Occipital lobe (tissue), 3 donors: ENCODE measurements at places on chromosomes 16 and 17. TPM values are rescaled to one million over a fixed set of nuclear protein-coding genes. Genes with fewer than 3 reads are reported as not detected.

The SOST gene
- total RNA-seq, result not detected

The ZFPM1 gene
- total RNA-seq, result 1.2 TPM

DNA sequence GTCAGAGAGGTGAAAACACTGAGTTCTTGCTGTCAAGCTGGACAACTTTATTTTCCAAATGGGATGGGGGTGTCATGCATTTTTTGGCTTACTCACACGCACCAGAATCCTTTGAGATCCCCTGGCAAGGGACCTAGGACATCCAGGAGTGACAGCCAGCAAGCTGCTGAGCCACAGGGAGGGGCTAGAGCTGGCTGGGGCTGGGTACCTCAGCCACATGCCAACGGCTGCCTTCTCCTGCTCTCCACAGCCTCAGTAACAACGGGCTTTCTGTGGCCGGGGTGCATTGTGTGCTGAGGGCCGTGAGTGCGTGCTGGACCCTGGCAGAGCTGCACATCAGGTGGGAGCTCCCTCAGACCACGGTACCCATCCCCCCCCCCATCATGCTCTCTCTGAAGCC, 47.6 kb downstream of the NLRC5 start:
- no peak for DNase-seq

DNA sequence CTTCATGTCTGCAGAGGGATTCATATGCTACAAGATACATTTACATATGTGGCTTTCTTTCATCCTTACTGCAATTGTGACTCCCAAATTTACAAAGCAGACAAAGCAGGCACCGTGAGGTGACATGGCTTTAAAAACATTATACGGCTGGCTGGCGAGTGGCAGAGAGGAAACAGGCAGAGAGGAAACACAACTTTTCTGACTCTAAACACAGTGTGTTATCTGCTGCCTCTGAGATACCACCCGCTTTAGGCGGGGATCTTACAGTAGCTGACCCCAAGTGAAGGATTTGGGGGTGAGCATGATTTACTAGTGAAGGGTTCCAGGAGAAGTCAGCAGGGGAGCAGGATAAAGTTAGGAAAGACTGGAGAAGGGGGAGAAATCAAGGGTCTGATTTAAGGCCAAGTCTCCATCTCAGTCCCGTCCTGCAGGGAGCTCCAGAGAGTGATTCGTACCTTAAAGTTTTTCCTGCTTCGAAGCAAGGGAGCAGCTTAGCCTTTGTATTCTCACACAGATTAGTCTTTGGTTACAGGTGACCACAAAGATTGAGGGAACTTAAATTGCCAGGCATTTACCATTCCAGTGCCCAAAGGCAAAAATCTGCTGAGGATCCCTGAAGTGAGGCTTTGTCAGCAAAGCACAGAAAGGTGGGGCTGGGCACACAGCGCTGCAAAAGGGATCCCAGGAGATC, 355.0 kb downstream of the GRIN2A start:
- no peak for DNase-seq

- DNase-seq, result no peak
Observed at GRCh38 chr17:5624211-5624610, 39.9 kb upstream of the NLRP1 start.

DNA sequence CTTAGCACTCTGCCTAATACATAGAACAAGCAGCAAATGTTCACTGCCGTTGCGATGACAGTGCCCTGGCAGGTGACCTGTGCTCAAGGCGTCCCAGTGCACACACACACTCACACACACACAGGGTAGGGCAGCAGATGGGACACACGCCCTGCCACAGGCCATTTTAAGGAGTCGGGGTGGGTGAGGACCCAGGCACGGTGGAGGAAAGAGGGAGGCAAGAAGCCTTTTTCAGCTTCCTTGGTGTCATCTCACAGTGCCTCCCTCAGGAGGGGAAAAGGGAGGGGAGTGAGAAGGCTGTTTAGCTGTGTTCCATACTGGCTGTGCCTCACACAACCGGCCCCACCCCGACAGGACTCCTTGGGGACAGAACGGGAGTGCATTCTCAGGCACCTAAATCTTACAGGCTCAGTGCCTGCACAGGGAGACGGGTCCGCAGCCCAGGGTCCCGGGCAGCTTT, 1.5 kb downstream of the PITPNM3 start:
- DNase-seq, result peak; percentile 50

DNA sequence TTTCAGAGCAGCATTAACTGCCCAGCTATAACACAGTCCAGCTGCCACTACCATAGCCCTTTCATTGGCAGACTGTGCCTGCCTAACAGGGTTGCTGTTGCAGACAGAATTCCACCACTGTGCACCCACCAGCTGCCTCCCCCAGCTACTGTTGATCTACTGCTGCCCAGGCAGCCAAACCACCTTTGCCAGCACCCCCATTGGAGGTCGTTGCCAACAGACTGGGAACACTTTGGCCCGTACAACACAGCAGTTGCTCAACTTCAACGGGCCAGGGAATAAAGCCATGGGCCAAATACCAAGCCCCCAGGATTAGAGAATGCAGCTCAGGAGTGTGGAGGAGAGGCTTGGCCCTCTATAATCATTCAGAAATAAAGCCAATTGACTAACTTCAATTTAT, 473.6 kb downstream of the CDH11 start:
- no peak for DNase-seq

The KCNG4 gene
- not detected for total RNA-seq

GRCh38 chr17:78032166-78032565, 73.7 kb downstream of the TNRC6C start:
- no peak for DNase-seq

- DNase-seq, result no peak
Observed at GRCh38 chr17:77772461-77772897, 186.0 kb upstream of the TNRC6C start.

The ODAD4 gene
- 1.6 TPM for total RNA-seq

DNA sequence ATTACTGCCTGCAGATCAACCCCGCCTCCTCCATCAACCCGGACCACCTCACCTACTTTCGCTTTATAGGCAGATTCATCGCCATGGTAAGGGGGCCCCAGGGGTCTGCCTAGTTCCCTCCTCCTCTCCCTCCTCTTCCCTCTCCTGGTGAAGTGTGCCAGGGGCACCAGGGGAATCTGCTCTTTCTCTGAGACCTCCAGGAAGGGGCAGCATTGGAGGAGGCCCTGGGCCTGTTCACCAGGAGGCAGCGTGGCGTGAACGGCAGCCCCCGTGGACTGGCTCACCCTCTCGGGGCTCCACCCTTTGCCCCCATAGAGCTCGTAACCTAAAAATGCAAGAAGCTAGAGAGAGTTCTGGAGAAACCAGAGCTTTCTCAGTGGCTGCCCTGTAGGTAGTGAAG, 17.1 kb upstream of the CLEC18A start:
- no peak for DNase-seq

DNA sequence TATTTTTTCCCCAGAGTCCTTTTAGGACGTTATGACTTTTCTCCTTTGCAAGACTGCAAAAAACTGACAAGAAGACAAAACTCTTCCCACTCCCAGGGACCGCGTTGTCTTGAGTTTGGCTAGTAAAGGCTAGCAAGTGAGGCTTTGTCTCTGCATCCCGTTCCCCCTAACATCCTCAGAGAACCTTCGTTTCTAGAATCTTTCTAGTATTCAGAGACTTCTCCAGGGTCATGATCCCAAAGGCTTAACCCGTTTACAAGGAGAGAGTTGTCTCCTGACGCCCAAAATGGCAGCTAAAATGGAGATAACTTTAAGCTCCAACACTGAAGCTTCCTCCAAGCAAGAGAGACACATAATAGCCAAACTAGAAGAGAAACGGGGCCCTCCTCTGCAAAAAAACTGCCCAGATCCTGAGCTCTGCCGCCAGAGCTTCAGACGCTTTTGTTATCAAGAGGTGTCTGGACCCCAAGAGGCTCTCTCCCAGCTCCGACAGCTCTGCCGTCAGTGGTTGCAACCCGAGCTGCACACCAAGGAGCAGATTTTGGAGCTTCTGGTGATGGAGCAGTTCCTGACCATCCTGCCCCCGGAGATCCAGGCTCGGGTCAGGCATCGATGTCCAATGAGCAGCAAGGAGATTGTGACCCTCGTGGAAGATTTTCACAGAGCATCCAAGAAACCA, 843 bp downstream of the ZNF174 start:
- no peak for DNase-seq

The CFAP119 gene
- total RNA-seq, result 1.6 TPM

DNA sequence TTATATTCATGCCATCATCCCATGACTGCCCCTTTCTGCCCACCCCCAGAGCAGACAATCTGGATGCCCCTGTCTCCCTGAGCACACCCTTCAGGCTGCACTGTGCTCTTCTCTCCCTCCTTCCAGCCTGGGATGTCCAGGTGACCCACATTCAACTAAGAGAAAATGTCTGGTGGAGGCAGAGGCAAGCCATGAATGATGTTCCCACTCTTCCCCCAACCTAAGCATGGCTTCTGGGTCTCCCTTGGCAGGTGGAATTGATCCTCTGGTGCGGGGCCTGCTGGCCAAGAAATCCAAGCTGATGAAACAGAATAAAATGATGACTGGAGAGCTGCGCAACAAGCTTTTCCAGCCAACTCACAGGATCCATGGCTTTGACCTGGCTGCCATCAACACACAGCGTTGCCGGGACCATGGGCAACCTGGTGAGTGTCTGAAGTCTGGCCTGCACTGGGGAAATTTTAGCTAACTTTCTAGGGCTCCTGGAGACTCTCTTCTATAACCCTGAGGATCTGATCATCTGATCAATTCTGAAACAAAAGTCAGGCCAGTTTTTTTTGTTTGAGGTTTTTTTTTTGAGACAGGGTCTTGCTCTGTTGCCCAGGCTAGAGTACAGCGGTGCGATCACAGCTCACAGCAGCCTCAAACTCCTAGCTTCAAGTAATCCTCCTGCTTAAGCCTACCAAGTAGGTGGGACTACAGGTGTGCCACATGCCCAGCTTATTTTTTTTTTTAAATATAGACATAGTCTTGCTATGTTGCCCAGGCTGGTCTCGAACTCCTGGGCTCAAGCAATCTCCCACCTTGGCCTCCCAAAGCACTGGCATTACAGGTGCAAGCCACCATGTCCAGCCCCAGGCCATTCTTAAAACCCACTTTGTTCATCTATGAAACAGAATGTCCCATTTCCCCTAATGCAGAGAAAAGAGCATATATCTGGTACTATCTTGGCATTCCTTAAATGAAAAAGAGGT, 14.5 kb downstream of the MPO start:
- no peak for DNase-seq
